ENCODE measurements at places on chromosomes 1 and 21. TPM values are rescaled to one million over a fixed set of nuclear protein-coding genes. Genes with fewer than 3 reads are reported as not detected.

TRABD2B gene
- total RNA-seq = not detected

S100A8 gene
- total RNA-seq = not detected

CNR2 gene
- total RNA-seq = not detected

HUNK gene
- not detected for total RNA-seq

USH2A gene
- not detected for total RNA-seq

BNIPL gene
- total RNA-seq = 0.57 TPM

AGMAT gene
- total RNA-seq = 0.50 TPM

All from bladder microvascular endothelial cell (primary cell).